Body of pancreas (tissue), 4 donors: ENCODE measurements at places on chromosomes 11 and 22. TPM values are rescaled to one million over a fixed set of nuclear protein-coding genes. Genes with fewer than 3 reads are reported as not detected.

DNA sequence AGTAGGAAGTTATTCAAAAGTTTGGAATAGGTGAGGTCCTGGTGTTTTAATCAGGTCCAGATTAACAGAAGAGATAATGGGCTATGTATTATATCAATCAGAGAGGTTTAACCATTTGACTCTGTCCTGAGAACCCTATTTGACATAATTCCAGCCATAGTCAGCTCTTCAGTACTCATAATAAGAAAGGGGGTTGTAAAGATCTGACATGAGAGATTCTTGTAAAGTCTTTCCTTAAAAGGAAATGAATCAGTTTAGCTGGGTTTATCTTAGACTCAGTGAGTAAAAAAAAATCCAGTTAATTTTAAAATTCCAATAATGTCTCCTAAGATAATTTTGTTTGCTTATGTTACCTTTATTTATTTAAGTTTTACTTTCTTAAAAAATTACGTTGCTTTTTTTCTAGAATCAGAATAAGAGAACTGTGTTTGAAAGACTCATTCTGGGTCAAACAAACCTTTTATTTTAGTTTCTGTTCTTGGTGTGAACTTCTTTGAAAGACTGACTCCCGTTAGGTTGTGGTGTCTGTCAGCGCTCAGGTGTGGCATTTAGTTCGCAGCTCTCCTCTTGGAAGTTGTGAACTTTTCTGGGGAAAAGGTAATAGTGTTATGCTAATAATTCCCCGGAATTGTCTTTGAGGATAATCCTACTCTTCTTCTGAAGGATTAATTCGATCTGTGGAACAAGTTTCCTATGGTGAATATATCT is 20.5 kb downstream of the NUCB2 start:
- H3K4me1 ChIP-seq: peaks cover 10% of the 10 kb centered on the region
- no peaks in the 10 kb centered on the region for H3K36me3 ChIP-seq
- H3K4me3 ChIP-seq: no peak overlapping the region
- no peak overlapping the region for H3K27ac ChIP-seq
- no peak for DNase-seq
- H3K27me3 ChIP-seq: no peaks in the 10 kb centered on the region

DNA sequence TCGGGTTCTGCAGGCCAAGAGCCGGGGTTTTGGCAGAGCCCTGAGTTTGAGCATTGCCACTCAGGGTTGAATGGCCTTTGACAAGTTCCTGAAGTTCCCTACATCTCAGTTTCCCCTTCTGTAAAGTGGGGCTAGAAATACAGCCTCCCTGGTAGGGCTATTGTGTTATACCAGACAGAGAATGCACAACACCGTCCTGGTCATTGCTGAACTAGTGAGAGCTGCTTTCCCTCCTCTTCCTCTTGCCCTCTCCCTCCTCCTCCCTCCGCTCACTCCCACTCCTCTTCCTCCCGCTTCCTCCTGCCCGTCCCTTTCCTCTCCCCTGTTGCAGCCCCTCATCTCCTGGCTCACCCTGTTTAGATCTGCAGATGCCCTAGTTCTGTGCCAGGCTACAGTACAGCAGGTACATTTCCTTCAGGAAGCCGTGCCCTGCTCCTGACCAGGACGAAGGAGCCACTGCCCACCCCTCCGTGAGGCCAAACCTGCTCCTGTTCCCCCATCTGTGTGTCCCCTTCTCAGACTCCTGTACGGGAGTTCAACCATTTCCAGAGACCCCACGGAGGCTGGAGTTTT is 91.5 kb upstream of the SHANK2 start:
- DNase-seq: no peak
- H3K27me3 ChIP-seq: no peaks in the 10 kb centered on the region
- H3K4me1 ChIP-seq: peaks cover 6% of the 10 kb centered on the region
- H3K36me3 ChIP-seq: no peaks in the 10 kb centered on the region

DNA sequence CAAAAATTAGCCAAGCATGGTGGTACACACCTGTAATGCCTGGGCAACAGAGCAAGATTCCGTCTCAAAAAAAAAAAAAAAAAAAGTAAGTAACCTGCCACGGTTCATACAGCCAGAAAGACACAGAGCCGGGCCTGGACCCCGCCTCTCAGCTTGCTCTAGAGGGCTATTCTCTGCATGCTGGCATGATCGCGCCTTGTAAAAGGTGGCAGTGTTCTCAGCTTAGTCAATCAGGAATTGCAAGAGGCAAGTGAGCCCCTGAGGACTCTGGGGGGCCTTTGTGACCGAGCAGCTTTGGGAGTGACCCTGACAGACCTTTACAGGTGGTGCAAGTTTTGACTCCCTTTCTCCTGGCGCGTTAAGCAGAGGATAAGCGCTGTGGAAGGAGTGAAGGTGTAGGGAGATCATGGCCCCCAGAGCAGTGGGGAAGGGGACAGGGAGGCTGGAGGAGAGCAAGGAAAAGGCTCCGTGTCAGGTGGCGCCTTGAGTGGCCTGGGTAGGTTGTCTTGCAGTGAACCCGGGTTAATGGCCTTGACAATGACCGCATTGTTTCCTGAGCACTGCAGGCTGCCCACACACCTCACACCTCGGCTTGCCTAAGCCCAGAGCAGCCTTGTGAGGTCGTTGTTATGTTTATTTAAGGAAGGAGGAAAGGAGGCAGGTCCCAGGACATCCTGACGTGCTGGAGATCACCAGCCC is 48.9 kb downstream of the CDPF1 start:
- no peak overlapping the region for H3K4me3 ChIP-seq
- no peaks in the 10 kb centered on the region for H3K4me1 ChIP-seq
- no peaks in the 10 kb centered on the region for H3K27me3 ChIP-seq

DNA sequence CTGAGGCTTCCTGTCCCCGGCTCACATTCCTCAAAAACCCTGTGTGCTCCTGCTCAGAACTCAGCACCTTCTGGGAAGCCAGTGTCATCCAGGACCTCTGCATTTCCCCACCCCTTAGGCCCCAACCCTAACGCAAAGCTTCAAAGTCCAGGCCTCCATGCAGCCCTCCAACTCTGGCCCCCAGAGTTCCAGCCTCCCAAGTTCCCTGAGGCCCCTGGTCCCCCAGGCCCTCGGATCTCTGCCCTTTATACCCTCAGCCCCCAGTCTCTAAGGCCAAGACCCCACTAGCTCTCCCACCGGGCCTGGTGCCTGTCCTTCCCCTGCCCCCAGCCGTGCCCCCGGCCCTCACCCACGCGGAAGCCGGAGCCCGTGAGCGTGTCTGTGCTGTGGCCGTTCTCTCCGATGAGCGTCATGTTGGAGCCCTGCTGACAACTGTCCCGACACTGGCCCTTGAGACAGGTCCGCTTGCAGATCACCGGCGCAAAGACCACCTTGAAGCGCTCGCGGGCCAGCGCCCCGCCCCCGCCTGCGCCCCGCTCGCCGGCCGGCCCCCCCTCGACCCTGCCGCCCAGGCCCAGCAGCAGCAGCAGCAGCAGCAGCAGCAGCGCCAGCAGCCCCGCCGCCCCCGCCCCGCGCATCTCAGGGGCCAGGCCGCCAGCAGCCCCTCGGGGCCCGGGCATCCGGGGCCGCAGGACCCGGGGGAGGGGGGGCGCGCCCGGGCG is 718 bp downstream of the LTBP3 start:
- no peak overlapping the region for H3K4me3 ChIP-seq
- no peaks in the 10 kb centered on the region for H3K27me3 ChIP-seq
- peaks cover 56% of the 10 kb centered on the region for H3K4me1 ChIP-seq
- no peak for DNase-seq

Gene CBLIF
- total RNA-seq: not detected

Gene ABCG4
- not detected for total RNA-seq

Gene RAB38
- not detected for total RNA-seq

Gene CHRM4
- not detected for total RNA-seq
